ENCODE measurements at places on chromosomes 3 and 15.

- DNase-seq = no peak
These were observed 40.3 kb downstream of the BLM start for GRCh38 chr15:90757461-90757860.

DNA sequence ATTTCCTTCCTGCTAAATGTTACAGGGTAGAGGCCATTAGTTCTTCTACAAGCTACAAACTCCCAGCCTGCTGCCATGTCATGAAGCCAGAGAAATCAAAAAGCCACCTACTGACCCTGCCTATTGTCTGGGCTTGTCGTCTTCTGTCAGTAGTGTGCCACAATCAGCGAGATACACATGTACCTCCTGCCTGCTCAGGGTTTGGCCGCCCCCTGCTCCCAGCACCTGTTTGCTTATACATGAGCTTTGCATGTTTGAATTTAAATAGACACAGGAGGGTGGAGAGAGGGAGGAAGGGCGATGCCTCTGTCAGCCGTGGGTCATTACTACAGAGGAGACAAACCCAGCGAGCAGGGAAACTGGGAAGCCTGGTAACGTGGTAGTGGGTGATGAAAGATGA lies 106.1 kb downstream of the ROBO2 start:
- no peak for DNase-seq

- no peak for DNase-seq
These were observed 173.5 kb downstream of the ATP10A start for GRCh38 chr15:25689592-25689991.

DNA sequence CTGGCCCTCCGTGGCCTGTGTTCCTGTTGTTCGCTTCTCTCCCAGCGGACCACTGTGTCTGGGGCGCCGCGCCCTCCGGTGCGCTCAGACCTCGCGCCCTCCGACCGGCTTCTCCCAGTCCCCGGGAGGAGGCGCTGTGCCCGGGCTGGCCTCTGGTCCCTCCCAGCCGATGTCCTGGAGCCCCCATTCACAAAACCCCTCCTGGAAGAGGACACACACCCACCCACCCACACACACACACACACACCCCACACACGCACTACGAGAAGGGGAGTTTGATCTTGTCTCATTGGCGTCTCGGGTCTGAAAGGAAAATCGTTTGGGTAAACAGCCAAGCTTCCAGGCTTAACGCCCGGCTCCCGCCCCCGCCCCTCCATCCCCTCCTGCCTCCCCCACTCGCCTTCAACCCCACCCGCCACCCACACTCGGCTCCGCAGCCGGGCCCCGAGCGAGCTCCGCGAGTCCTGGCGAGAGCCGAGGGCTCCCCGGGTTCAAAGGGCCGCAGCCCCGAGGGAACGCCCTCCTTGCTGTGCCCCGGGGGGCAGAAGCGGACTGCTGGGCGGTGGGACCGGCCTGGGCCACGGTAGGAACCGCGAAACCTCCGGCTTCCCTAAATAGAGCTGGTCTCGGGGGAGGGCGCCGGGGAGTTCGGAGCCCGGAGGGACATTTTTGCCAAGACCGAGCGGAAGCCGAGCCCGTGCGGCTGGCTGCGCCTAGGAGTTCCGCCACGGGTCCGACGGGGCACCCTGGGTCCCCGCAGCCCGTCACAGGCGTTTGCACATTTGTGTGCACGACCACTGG lies 23.6 kb downstream of the NR2F2 start:
- DNase-seq = no peak

Measured in natural killer cell (primary cell).